ENCODE measurements at places on chromosomes 3 and 15.
A peak's percentile ranks its signal among the peaks of the same experiment; 100 is the strongest.

GRCh38 chr15:90376789-90377188, 11.3 kb upstream of the IQGAP1 start:
- no peak for DNase-seq

DNA sequence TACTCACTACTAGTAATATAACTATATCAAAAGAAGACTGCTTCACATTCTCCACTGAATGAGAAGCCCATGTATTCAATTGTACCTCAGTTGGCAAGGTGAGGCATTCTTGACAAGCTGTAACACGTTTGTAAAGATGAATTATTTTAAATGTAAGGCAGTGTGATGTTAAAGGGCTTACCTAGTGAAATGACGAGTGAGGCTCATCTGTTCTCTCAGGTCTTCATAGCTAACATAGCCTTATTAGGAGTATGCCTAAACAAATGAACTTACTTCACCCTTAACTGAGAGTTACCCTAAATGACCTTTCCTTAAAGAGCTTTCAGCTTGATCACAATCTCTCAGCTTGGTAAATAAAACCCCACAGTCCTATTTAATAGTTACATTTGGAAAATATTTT, 127.3 kb downstream of the FEZF2 start:
- DNase-seq: no peak

DNA sequence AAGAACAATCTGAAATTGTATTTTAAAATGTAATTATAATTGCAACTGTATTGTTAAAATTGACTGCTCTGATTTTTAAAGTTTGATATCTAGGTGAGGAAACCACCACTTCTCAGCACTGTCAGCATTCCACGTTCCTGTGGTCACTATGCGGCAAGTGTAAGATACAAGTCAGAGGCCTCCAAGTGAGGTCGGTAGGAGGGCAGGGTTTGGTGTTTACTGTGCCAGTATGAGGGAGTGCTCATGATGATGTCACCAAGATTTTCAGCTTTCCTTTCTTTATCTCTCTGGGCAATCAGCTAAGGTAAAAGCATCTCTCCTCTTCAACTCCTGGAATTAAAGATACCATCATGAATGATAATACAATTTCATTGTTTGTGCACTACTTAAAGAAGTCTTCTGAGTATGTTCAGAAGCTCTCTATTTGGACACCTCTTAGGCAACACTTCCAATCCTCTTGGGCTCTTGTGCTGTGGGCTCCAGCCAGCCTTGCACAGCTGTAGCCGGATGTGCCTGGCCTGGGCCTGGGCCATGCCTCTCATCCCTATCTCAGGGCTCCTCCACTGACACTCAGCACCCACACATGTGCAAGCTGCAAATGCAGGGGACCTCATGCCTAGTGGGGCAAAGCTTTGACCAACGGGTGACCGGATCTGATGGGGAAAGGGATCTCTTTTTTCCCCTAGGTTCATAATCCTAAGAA, 42.9 kb downstream of the CCR3 start:
- DNase-seq: no peak

GRCh38 chr3:123385001-123385401, 63.9 kb downstream of the ADCY5 start:
- no peak for DNase-seq

DNA sequence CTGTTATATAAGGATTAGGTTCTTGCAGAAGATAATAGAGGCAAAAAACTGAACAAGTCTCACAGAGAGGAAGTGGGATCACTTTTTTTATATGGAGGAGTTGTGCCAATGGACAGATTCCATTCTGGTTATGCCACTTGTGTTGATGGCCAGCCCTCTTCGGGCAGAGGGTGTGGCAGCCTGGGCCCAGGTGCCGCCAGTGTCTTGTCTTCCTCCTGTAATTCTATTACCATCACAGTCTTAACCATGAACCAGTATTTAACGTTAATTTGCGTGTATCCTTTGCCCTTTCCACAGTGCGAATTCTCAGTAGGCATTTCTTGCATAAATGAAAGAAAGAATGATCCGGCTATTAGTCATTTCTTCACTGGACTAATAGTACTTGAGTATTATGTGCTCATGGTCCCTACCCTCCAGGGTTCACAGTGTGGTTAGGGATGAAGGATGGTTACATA, 7.0 kb upstream of the USP4 start:
- DNase-seq: no peak

- no peak for DNase-seq
Observed at GRCh38 chr3:161049683-161050248, 55.4 kb downstream of the B3GALNT1 start.

DNA sequence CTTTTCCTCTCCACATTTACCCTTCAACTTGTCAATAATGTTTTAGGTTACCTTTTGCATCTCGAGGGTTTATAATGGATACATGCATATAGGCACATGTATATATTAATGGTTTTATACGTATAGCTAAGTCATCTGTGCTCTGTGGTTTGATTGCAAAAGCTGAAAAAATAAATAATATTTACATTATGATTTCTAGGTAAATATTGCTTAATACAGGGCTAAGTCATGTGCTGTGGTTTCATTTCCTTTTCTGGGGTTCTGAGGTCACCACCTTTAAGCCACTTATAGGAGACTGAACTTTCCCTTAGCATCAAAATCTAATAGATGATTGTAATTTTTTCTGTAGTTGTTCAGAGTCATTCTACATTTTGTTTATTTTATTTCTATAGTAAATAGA, 33.1 kb downstream of the LPP start:
- DNase-seq: no peak

DNA sequence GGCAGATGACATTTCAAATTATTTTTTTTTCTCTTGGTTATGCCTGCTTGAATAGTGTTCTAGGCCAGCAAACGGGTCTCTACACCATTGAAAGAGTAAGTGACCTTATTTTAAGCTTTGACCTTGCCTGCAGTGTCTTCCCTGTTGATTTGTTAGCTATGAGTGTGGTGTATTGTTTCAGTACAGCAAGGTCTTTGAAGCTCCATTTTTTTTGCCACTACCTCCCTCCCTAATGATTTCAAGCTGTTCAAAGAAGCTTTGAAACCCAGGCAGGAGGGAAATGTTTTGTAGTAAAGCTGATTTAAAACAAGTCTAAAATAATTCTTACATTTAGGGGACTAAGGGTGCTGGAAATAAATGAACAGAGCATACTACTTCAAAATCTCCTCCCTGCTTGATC, 1249.8 kb downstream of the ROBO1 start:
- DNase-seq: no peak

DNA sequence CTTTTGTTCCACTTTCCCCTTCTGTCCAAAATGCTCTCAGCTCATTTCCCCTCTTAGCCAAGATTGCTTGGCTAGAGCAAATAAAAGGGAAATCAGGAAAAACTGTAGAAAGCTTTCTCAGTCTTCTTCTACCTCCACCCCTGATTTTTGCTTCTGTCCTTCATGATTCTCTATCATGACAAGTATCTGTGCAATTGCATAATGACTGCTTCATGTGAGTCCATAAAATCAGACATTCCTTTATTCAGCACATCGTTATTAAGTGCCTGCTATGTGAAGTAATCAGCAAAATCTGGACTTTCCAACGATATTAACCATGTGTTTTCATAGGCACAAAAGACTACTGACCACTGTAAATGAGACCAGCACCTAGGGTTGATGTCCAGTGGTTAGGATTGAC, 321.5 kb upstream of the CBLB start:
- no peak for DNase-seq

- DNase-seq: no peak
Observed at GRCh38 chr15:101004986-101005747, 86.0 kb downstream of the LRRK1 start.

DNA sequence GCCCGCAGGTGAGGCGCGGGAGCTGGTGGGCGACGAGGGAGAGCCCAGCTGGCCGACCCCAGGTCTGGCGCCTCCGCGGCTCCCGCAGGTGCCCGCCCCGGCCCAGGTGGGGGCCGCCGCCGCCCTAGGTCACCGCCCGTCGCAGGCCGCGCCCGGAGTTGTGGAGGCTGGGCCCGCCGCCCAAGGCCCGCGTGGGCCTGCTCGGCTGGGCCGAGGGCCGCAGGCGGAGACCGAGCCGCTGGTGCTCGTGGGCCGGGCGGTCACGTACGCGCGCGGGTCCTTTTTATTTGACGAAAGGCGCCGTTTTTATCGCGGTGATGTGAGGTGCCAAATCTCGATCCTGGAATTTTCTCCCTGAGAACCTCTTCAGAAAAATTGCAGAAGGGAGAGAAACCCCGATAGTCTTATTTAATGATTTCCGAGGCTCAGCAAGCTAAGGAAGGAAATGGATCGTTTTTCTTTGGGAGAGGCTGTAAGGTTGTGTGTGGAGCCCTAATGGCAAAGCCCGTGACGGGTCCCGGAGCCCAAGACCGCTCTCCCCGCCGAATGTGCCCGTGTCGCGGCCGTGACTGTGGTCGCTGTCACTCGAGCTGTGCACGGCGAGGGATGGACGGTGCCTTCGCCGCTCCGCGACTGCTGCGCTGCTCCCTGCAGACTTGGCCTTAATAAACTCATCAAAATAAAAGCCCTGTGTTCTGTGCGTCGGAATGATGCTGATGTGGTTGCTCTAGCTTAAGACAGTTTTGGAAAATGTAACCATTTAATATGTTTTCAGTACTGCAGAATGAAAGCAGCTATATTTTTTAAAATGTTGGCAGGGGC, 612 bp downstream of the APPL1 start:
- DNase-seq: peak; percentile 33

DNA sequence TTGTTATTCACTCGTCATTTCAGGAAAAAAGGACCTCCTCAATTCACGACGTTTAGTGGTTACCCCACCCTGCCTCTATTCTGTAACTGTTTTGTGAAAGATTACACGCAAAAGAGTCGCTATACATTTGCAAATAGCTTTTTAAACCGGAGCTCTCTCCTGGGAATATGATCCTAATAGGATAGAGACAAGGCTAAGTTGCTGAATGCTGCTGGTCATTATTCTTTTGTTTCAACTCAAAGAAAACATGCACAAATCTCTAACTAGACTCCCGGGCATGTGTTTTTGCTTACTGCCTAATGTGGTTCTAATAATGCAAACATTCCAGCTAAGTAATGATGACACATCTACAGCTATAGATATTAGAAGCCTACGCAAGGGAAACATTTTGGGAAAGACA, 214.6 kb upstream of the MDFIC2 start:
- no peak for DNase-seq

GRCh38 chr15:89760303-89761008, 9.4 kb upstream of the MESP1 start:
- peak; percentile 94 for DNase-seq

DNA sequence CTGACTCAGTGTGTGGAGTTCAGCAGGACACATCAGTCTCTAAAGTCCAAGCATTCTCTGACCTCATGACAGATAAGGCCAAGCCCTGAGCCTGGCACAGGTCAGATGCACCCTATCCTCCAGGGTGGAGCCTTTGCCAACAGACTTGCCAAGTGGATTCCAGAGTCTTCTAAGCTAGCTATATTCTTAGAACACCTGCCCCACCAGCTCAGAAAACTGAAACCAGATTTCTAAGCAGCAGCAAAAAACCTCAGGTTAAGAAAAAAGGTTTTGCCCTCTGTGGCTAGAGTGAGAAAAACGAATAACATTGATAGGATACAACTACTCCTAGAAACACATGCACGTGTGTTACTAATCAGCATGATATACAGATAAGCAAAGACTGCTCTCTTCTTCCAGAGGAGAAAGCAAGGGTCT, 11.6 kb downstream of the RMDN3 start:
- DNase-seq: no peak

DNA sequence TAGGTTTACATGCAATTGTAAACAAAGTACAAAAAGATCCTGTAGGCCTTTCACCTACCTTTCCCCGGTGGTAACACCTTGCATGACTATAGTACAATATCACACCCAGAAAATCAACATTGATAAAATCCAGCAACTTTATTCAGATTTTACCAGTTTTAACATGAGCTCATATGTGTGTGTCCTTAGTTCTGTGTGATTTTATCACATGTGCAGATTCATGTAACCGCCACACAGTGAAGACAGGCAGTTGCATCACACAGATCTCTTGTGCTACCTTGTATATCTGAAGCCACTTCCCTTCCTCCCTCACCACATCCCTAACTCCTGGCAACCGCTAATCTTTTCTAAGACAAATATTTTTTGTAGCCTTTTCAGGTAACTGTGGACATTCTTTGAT, 183.5 kb upstream of the C2CD4B start:
- no peak for DNase-seq

- DNase-seq: no peak
Observed at GRCh38 chr3:72375237-72376076, 472.8 kb downstream of the SHQ1 start.

DNA sequence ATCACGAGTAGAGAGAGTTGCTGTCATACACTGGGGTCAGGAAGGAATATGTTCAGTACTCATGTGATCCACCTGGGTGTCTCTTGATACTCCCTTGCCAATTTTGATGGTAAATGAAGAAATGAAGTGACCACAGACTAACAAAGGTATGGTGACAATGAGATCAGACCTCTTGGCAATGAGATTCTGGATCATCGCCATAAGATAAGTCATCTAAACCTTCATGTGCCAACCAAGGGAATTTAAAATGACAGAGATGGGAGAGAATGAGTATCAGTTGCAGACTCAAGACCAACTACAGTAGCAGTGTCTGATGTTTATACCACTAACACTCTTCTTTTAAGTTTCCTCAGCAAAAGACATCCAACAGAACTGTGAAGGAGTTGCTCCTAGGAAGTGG, 601.0 kb downstream of the MECOM start:
- no peak for DNase-seq
